Ovary (tissue), 10 donors: ENCODE measurements at places on chromosomes 13 and 19. TPM values are rescaled to one million over a fixed set of nuclear protein-coding genes. Genes with fewer than 3 reads are reported as not detected.

Gene SLAIN1
- total RNA-seq = 9.4 TPM

Gene PTH2
- total RNA-seq = not detected

Gene IFNL4
- total RNA-seq = not detected

GRCh38 chr19:28889941-28890670 is 322.8 kb downstream of the UQCRFS1 start:
- H3K4me1 ChIP-seq = no peaks in the 10 kb centered on the region
- DNase-seq = no peak
- no peak overlapping the region for H3K4me3 ChIP-seq
- no peak overlapping the region for H3K27ac ChIP-seq
- H3K36me3 ChIP-seq = no peaks in the 10 kb centered on the region

- no peak overlapping the region for H3K27ac ChIP-seq
- no peak for DNase-seq
- no peaks in the 10 kb centered on the region for H3K27me3 ChIP-seq
- no peak overlapping the region for H3K4me3 ChIP-seq
Measured at GRCh38 chr13:110409581-110409992, 102.5 kb downstream of the COL4A2 start.

DNA sequence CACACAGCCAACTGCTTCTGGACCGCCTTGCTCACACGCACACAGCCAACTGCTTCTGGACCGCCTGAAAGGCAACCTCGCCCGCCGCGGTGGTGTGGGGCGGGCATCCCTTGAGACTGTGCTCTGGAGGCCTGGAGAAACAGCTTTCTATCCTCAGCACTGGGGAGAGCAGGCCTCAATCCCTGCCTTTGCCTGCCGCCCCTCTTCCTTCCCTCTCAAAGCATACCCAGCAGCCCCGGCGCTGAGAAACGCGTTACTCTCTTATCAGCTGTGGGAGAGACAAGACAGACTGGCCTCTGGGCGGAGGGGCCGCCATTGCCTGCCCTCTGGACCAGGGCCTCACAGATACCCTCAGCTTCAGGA is 2.9 kb downstream of the LIPE start:
- peaks cover 7% of the 10 kb centered on the region for H3K4me1 ChIP-seq
- DNase-seq = no peak
- H3K4me3 ChIP-seq = no peak overlapping the region

DNA sequence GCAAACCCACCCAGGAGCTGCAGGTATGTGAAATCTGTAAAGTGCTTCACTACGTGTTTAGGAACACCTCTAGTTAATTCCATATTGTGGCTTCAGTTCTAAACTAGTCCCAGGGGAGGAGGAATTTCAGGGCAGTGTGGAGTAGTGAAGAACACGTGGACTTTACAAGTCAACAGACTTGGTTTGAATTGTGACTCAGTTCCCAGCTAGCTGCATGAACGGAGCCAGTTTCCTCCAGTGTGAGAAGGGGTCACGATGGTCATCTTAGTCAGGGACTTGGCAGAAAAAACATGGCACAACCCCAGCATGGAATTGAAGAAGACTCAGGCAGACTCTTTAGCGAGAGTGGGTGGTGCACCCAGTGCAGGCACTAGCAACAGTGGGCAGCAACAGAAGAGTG is 175.7 kb upstream of the UBL3 start:
- no peaks in the 10 kb centered on the region for H3K27me3 ChIP-seq
- no peaks in the 10 kb centered on the region for H3K4me1 ChIP-seq
- no peak overlapping the region for H3K4me3 ChIP-seq

- H3K36me3 ChIP-seq = no peaks in the 10 kb centered on the region
- H3K27ac ChIP-seq = no peak overlapping the region
- DNase-seq = no peak
- no peak overlapping the region for H3K4me3 ChIP-seq
- H3K27me3 ChIP-seq = no peaks in the 10 kb centered on the region
Measured at GRCh38 chr13:48386816-48387215, 26.1 kb downstream of the LPAR6 start.

DNA sequence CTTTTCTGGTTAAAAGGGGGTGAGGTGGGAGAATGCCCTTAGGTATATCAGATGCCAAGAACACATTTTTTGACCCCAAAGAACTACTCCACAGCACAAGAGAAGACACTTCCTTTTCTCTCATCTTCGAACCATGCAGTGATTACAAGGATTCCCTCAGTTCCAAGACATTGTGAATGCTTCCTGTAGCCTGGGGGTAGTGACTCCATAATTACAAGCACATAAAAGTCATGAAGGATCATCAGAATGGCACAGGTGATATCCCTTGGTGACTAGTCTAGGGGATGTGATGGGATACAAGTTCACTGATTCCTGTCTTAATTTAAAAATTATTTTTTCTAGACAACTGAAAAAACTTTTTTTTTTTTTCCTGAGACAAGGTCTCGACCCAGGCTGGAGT is 78.0 kb downstream of the ZC3H13 start:
- H3K4me3 ChIP-seq = no peak overlapping the region
- H3K36me3 ChIP-seq = no peaks in the 10 kb centered on the region
- H3K27ac ChIP-seq = no peak overlapping the region
- DNase-seq = no peak

DNA sequence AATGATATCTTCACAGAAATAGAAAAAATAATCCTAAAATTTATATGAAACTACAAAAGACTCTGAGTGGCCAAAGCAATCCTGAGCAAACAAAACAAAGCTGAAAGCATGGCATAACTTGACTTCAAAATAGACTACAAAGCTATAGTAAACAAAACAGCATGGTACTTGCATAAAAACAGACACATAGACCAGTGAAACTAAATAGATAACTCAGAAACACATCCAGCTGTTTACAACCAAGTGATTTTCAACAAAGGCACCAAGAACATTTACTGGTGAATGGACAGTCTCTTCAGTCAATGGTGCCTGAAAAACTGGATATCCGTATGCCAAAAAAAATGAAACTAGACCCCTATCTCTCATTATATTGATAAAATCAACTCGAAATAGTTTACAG is 25.2 kb downstream of the SCGB2B2 start:
- H3K4me3 ChIP-seq = no peak overlapping the region
- DNase-seq = no peak
